CD4-positive, alpha-beta T cell treated with Interleukin-15 for 1 hour (primary cell): ENCODE measurements at places on chromosomes 16 and 17.
A peak's percentile ranks its signal among the peaks of the same experiment; 100 is the strongest.

- no peak for DNase-seq
Measured at GRCh38 chr17:3551189-3551588, 6.4 kb downstream of the TRPV3 start.

GRCh38 chr16:30896889-30897733 is 697 bp downstream of the CTF1 start:
- DNase-seq = peak; percentile 79

DNA sequence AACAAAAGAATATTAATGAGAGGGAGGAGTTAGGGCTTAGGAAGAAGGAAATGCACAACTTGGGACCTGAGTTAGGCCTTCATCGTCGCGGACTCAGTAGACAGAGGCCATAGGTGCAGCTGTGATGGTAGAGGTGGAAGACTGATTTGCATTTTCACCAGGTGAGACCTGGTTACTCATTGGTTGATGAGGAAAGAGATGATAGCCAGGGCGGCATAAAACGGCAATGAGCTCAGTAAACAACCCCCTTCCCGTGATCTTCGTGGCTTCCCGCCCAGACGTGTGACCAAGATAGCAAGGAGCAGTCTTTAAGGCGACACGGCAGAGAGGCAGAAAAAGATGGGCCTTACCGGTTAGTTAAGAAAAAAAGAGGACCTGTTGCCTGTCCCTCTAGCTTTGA is at the start of gene TMC5:
Gene TMC5, plus strand, starts transcription at position 244 of the 400 bp plus-strand sequence. CDS start 22,156 bp downstream, outside the sequence.
- DNase-seq = no peak

DNA sequence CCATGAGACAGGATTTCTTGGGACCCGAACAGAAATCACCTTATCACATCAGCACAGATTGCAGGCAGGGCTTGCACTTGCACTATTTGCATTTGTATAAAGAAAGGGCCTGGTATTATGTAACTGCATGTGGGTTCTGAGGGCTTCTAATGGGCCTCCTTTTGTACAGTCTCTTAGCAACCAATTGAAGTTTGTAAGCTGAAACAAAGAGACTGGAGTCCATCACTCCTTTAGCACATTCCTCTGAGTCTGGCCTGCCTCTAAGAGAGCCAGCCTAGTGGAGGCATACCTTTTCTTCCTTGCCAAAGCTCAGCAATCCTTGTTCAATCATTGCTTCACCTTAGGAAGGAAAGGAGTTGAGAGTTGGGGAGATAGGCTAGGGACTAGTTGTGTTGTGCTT is 387.1 kb downstream of the XYLT1 start:
- no peak for DNase-seq

DNA sequence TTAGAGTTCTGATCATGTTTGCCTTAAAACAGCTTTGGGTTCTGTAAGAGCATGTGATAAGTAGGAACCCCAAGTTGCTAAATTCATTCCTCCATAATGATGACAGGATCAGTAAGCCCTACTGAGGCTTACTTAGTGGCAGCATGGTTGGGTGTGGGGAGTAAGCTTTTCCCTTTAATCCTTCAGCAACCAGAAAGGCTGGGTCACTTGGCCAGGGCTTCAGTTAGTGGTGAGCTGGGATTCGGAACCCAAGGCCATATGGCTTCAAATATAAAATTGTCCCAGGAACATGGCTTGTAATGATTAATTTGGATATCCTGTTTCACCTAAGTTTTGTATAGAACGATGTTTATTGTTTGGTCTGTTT is 850 bp downstream of the GINS3 start:
- no peak for DNase-seq

GRCh38 chr17:9291912-9292560 is 270.7 kb downstream of the NTN1 start:
- no peak for DNase-seq

DNA sequence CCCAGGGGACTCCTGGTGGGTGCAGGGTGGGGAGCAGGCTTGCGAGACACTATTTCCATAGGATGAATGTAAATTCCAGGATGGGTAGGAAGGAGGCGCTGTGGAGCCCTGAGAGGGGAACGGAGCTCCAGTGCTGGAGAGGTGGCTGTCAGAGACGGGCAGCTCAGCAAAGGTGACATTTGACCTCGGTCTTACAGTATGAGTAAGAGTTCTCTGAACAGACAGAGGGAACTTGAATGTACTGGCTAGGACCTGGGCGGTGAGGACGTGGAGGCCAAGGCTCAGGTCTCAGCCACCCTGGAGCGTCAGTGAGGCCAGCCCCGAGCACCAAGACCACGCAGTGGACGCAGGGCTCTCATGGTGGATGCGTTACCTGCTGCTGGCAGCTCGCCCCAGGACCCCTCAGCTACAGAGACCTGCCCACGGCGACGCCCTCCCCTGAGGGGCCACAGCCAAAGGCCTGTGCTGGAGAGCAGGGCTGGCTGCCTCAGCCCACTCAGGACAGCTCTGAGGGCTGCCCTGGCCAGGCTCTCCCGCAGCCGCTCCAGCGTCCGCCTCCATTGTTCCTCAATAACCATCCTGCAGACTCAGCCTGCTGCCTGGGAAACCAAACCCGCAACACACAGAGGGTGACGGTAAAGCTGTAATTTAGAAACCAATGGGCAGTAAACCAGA is 65.9 kb upstream of the TNRC6C start:
- peak; percentile 16 for DNase-seq

GRCh38 chr17:1898332-1898731 is 68.5 kb downstream of the RPA1 start:
- DNase-seq = no peak

GRCh38 chr16:19520861-19521331 is 1.0 kb downstream of the GDE1 start:
- DNase-seq = no peak

DNA sequence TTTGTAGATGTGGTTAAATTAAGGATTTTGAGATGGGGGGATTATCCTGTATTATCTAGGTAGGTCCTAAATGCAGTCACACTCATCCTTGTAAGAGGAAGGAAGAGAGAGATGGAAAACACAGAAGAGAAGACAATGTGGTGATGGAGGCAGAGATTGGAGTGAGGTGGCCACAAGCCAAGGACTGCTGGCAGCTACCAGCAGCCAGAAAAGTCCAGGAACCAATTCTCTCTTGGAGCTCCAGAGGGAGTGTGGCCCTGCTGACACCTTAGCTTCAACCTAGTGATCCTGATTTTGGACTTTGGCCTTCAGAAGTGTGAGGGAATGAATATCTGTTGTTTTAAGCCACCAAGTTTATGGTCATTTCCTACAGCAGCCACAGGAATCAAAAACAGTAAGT is 18.0 kb downstream of the MAPT start:
- no peak for DNase-seq

- DNase-seq = no peak
Measured at GRCh38 chr17:79659376-79659775, 48.5 kb upstream of the RBFOX3 start.

DNA sequence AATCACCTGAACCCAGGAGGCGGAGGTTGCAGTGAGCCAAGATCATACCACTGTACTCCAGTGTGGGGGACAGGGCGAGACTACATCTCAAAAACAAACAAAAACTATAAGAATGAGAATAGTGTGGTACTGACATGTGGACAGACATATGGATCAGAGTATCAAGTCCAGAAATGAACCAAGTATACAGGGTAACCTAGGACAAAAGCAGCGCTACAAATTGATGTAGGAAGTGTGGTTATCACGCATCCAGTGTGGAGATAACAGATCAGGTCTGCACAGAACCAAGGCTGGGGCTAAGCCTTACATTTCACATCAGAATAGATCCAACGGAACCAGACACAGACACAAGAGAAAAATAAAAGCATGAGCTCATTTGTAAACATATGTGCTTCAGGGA is 23.0 kb upstream of the C16orf95 start:
- no peak for DNase-seq

DNA sequence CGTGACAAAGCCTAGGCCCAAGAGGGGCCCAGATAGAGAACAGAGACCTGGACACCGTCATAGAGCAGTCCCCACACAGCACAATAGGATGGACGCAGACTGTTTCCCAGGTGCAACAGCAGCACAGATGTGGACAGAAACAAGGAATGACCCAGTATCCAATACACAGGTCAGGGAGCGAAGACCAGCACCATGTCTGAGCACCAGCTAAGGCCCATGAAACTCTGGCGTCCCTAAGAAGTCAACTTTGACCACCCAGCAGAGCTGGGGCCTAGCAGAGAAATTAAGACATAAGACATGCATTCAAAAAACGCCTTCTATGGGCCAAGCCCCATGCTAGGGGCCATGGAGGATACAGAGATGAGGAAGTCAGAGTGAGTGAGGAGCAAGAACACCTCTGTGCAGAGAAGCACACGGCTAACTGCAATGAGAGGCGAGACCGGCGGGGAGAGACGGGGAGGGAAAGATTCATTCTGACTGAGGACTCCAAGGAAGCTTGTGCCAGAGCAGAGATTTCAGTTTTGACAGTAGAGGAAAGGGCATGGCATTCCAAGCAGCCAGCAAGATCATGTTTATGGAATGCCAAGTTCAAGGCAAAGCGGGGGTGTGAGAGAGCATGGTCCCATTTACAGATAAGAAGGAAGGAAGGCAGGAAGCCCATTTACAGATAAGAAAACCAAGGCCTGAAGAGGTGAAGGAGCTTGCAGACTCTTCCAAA is 50.8 kb downstream of the PITPNM3 start:
- DNase-seq = no peak

DNA sequence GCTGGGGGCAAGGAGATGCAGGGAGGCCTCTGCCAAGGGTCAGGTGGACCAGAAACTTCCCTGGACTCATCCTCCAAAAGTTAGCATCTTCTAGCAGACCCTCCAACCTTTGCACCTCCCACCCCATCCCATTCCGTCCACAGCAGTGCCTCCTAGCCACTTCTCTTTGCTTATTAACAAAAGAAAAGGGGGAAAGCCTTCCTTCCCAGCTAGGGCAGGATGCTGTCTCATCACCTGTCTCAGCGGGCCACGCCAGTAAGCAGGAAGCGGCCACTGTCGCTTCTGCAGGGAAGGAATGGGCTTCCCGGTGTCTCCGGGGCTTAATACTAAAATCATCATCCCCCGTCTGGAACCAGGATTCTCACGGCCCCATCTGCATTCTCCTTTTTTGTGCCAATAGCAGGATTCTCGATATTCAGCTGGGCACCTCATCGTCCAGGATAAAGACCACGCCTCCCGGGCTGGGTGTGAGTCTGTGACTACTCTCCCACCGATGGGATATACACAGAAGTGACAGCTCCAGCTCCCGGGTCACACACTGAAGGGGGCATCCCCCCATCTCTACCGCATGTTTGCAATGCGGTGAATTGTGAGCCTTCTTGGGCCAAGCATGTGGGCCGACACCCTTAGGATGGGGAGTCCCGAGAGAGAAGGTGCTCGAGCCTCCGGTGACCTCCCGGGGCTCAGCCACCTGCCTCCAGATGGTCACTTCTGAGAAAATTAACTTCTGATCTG is 15.5 kb upstream of the RBFOX3 start:
- no peak for DNase-seq

DNA sequence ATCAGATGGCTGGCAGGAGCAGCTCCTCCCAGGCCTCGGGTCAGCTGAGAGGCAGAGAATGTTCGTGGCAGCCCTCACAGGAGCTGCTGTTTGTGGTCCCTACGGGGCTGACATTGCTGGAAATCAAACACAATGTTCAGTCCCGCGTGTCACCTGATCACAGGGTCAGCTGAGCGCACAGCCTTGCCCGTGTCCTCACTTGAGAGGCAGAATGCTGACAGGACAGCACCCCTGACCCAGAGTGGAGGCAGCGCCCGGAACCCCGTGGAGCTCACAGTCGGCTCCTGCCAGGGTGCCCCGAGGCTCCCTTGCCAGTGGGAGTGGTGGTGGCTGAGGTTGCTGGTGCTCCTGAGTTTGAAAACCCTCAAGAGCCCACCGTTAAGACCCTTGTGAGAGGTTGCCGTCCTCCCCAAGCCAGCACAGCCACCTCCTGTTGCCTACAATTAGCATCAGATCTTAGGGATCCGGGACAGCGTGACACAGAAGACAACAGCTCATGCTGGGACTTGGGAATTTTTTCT is 3.6 kb upstream of the CHMP6 start:
- DNase-seq = no peak

DNA sequence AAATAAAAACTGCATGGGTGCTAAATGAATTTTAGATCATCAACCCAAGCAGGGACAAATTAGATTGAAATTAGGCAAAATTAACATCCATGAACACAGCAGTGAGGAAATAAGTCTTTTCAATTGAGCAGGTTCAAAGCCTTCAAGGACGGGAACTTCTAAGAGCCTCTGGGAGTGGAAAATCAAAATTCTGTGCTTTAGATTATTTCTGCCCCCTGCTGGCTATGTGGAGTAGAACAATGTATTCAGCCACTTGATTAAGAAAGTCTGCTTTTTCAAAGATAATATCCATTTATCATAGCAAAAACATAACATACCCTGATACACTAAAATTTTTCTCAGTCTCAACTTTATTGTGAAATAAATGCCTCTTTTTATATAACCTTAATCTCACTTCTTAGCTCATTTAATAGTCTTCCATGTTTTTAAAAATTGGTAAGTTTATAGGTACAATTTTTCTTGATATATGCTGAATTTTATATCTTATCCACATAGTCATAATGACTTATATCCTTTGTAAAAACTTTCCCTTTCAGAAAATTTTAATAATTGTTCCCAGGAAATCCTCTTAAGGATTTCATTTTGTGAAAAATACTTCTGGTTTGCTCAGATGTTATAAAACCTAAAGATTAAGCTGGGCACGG is 28.1 kb upstream of the NOL11 start:
- peak; percentile 18 for DNase-seq

DNA sequence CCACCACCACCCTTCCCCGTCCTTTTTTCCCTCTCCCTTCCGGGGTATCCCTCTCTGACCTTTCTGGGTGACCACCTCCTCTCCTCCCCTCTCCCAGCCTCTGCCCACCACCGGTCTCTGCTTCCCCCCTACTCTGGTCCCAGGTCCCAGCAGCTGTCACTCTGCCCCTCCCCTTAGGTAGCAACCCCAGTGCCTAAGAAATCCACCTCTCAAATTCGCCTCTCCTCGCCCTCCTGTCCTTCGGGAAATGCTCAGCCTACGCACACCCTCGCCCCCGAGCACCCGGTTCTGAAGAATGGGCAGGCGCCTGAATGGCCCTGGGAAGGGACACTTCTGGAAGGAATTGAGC is 775 bp upstream of the SP6 start:
- no peak for DNase-seq

DNA sequence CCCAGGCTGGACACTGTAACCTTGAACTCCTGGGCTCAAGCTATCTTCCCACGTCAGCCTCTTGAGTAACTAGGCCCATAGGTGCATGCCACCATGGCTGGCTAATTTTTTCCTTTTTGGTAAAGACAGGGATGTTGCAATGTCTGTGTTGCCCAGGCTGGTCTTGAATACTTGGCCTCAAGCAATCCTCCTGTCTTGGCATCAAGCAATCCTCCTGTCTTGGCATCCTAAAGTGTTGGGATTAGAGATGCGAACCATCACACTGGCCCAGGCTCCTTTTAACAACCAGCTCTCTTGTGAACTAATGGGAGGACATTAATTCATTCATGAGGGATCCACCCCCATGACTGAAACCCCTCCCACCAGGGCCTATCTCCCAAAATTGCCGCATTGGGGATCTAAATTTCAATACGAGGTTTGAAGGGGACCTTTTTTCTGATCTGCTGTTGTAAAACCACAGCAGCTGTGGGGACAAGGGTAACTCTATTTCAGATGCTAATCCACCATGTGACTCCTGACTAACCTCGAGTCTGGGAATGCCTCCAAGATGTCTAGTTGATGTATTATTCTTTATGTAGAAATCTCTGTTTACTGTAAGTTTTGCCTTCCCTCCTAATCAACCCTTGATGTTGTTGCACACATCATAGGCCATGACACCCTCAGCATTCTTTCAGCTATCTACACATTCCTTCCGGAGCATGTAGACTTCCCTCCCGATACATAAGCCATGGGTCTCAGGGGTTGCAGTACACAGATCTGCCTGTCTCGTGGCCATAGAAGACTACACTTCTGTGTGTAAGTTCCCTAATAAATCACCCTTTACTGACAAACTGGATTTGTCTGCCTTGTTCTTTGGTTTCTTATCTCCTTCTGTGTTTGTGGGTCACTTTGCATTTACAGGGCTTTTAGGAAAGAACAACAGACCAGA is 37.6 kb downstream of the RNF112 start:
- no peak for DNase-seq
